Fibroblast of lung (primary cell): ENCODE measurements at places on chromosomes 7 and 10. TPM values are rescaled to one million over a fixed set of nuclear protein-coding genes. Genes with fewer than 3 reads are reported as not detected.
A peak's percentile ranks its signal among the peaks of the same experiment; 100 is the strongest.

DNA sequence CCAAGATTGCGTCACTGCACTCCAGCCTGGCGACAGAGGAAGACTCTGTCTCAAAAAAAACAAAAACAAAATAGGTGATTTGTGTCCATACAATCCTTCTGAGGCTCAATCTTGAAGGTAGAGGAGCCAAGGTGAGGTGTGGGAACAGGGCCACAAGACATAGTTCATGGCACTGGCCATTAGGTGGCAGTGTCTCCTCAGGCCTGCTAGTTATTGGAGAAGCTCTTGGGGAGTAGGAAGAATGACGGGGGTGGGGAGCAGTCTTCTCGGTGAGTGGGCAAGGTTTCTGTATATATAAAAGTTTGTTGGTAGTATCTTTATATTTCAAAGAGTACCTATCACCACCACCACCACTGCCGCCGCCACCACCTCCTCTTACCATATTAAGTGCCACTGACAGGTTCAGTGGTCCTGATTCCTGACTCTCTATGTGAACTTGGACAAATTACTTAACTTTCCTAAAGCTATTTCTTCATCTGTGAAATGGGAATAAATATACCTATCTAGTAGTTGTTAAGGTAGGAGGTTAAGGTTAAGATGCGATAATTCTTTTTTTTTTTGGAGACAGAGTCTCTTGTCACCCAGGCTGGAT, 24.0 kb downstream of the CCSER2 start:
- no peak overlapping the region for H3K27ac ChIP-seq
- peaks cover 1% of the 10 kb centered on the region for H3K36me3 ChIP-seq
- H3K4me3 ChIP-seq: no peak overlapping the region
- no peaks in the 10 kb centered on the region for H3K27me3 ChIP-seq
- H3K4me1 ChIP-seq: peaks cover 3% of the 10 kb centered on the region

GRCh38 chr10:7720478-7720877, 17.4 kb downstream of the ITIH2 start:
- H3K27me3 ChIP-seq: no peaks in the 10 kb centered on the region
- no peak overlapping the region for H3K4me3 ChIP-seq
- no peaks in the 10 kb centered on the region for H3K36me3 ChIP-seq
- H3K4me1 ChIP-seq: no peaks in the 10 kb centered on the region
- no peak overlapping the region for H3K27ac ChIP-seq

GRCh38 chr10:66472156-66472555, 453.7 kb upstream of the LRRTM3 start:
- no peak for DNase-seq
- no peaks in the 10 kb centered on the region for H3K4me1 ChIP-seq
- no peak overlapping the region for H3K4me3 ChIP-seq
- no peaks in the 10 kb centered on the region for H3K36me3 ChIP-seq
- H3K27ac ChIP-seq: no peak overlapping the region
- H3K27me3 ChIP-seq: no peaks in the 10 kb centered on the region

DNA sequence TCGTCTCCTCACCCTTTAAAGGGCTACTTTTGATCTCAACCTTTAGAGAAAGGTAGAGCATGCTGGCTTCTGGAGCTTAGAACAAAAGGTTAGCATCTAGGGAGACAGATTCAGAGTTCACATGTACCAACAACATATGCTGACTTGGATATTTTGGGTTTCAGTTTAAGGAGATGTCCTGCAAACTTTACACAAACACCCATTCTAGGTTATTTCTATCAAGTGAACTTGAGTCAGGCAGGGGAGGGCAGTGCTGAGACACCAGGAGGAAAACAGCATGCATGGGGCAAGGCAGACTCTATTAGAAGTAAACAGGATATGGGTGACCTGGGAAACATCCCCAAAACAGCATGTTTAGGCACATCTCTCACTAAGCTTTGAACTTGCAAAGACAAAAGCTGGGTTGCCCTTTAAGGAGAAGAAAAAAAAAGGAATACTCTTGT, 43.8 kb downstream of the ARL4A start:
- no peaks in the 10 kb centered on the region for H3K27me3 ChIP-seq
- H3K27ac ChIP-seq: no peak overlapping the region
- no peak overlapping the region for H3K4me3 ChIP-seq
- no peaks in the 10 kb centered on the region for H3K4me1 ChIP-seq

- H3K4me3 ChIP-seq: no peak overlapping the region
- no peaks in the 10 kb centered on the region for H3K27me3 ChIP-seq
- no peak overlapping the region for H3K27ac ChIP-seq
- DNase-seq: peak; percentile 18
- no peaks in the 10 kb centered on the region for H3K36me3 ChIP-seq
Observed at GRCh38 chr10:36720895-36721294, 404.5 kb upstream of the ANKRD30A start.

GRCh38 chr7:121016966-121017365, 28.5 kb downstream of the CPED1 start:
- H3K27me3 ChIP-seq: no peaks in the 10 kb centered on the region
- peaks cover 26% of the 10 kb centered on the region for H3K4me1 ChIP-seq
- H3K36me3 ChIP-seq: no peaks in the 10 kb centered on the region
- H3K4me3 ChIP-seq: no peak overlapping the region
- H3K27ac ChIP-seq: peak overlapping the region; percentile 61

DNA sequence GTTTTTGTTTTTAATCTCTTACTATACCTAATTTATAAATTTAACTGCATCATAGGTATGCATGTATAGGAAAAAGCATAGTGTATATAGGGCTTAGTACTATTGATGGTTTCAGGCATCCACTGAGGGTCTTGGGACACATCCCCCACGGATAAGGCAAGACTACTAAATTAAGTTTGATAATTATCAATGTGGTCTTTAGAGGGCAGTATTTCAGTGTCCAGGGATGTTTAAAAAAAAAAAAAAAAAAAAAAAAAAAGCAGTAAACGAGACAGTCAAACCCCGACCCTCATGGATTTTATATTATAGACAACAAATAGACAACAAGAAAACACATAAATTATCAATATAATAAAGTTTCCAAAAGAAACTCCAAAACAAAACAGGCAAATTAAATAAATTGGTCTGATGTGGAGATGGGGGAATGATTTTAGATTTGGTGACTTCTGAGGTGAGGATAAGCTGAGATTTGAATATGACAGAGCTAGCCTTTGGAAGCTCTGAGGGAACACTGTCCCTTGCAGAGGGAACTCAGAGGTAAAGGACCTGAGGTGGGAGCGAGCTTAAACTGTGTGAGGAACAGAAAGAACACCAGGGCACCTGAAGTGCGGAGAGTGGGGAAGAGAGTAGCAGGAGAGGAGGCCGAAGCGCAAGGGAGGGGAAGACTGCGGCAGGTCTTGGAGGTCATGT, 14.8 kb downstream of the ACSM6 start:
- peak; percentile 25 for DNase-seq
- H3K27ac ChIP-seq: no peak overlapping the region
- no peaks in the 10 kb centered on the region for H3K27me3 ChIP-seq

DNA sequence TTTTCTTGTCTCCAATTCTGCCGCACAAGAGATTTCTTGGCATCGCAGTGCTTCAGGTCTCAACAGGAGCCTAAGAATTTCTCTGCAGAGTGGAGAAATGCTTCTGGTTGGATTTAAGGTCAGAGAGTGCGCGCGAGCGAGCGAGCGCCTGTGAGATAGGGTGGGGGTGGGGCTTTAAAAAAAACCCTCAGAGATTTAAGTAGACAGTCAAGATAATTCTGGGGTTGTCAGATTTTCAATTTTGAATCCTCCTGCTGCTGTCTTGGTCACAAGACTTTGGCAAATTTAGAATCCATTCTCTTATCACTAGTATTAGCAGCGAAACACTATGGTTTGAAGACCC, 49.7 kb downstream of the CPEB3 start:
- H3K27me3 ChIP-seq: no peaks in the 10 kb centered on the region
- no peaks in the 10 kb centered on the region for H3K36me3 ChIP-seq
- no peak for DNase-seq
- H3K4me1 ChIP-seq: peaks cover 4% of the 10 kb centered on the region
- H3K27ac ChIP-seq: peak overlapping the region; percentile 24

GRCh38 chr10:89092439-89092838, 101.8 kb downstream of the FAS start:
- no peak overlapping the region for H3K27ac ChIP-seq
- peaks cover 3% of the 10 kb centered on the region for H3K4me1 ChIP-seq
- no peak for DNase-seq
- H3K36me3 ChIP-seq: no peaks in the 10 kb centered on the region
- H3K27me3 ChIP-seq: no peaks in the 10 kb centered on the region

GRCh38 chr10:123203393-123204126, 49.4 kb downstream of the BUB3 start:
- no peaks in the 10 kb centered on the region for H3K36me3 ChIP-seq
- H3K4me1 ChIP-seq: no peaks in the 10 kb centered on the region
- no peaks in the 10 kb centered on the region for H3K27me3 ChIP-seq

DNA sequence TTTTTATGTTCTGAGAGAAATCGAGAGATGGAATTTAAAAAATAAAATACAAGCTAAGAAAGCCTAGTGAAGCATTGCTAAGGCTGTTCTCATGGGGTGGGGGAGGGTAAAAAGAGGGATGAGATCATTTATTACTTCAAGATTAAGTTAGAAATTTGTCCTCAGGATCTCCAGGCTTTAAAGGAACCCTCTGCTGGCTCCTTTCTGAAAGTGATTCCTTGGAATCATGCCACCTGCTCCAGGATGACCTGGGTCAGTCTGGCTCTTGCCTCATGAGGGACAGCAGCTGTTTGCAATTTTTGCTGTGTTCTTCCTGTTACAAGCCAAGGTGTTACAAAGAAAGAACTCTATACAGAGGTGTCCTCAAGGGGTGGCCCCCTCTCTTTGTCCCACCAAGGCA, 69.8 kb downstream of the CDK1 start:
- DNase-seq: peak; percentile 38
- H3K27ac ChIP-seq: no peak overlapping the region
- H3K27me3 ChIP-seq: no peaks in the 10 kb centered on the region
- H3K4me3 ChIP-seq: no peak overlapping the region
- H3K4me1 ChIP-seq: peaks cover 5% of the 10 kb centered on the region

GRCh38 chr7:1665549-1666316, 4.3 kb upstream of the ELFN1 start:
- H3K4me1 ChIP-seq: no peaks in the 10 kb centered on the region
- no peak overlapping the region for H3K27ac ChIP-seq
- DNase-seq: no peak
- peaks cover 29% of the 10 kb centered on the region for H3K27me3 ChIP-seq
- H3K36me3 ChIP-seq: no peaks in the 10 kb centered on the region
- no peak overlapping the region for H3K4me3 ChIP-seq

- no peak overlapping the region for H3K27ac ChIP-seq
- no peak for DNase-seq
- no peaks in the 10 kb centered on the region for H3K4me1 ChIP-seq
- peaks cover 2% of the 10 kb centered on the region for H3K36me3 ChIP-seq
Observed at GRCh38 chr10:63528084-63528744, 7.0 kb downstream of the REEP3 start.

DNA sequence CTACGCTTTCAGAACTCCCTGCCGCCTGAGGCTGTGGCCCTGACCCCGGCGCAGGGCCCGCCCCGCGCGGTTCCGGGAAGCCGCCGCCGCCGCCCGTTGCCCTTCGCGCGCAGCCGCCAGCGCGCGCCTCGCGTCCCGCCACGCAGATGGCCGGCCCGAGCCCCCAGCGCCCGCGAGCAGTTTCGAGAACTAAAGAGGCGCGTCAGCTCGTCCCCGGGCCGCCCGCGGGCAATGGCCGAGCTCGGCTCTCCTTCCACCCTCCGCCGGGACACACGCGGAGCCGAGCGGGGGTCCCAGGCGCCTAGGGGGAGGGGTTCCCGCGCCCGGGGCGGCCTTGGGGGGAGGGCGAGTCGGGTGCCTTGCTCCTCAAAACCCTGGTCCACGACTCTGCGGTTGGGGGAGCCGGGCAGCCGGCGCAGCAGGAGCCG, 1.8 kb downstream of the HNRNPF start:
- no peaks in the 10 kb centered on the region for H3K27me3 ChIP-seq
- peak overlapping the region; percentile 100 for H3K27ac ChIP-seq
- peak; percentile 53 for DNase-seq
- peak overlapping the region; percentile 86 for H3K4me3 ChIP-seq

GRCh38 chr7:24283897-24284698, at the start of gene NPY:
TSS of gene NPY (plus strand) at chr7:24284190. CDS start at chr7:24285241, 1,051 bp downstream.
- H3K27ac ChIP-seq: no peak within 1 kb of the TSS
- H3K27me3 ChIP-seq: peaks cover 6% of the 10 kb centered on the region
- H3K4me1 ChIP-seq: no peaks in the 10 kb centered on the region
- no peak within 1 kb of the TSS for H3K4me3 ChIP-seq

- no peaks in the 10 kb centered on the region for H3K36me3 ChIP-seq
- H3K4me3 ChIP-seq: no peak overlapping the region
- no peaks in the 10 kb centered on the region for H3K4me1 ChIP-seq
Observed at GRCh38 chr7:136179851-136180721, 202.9 kb upstream of the MTPN start.

DNA sequence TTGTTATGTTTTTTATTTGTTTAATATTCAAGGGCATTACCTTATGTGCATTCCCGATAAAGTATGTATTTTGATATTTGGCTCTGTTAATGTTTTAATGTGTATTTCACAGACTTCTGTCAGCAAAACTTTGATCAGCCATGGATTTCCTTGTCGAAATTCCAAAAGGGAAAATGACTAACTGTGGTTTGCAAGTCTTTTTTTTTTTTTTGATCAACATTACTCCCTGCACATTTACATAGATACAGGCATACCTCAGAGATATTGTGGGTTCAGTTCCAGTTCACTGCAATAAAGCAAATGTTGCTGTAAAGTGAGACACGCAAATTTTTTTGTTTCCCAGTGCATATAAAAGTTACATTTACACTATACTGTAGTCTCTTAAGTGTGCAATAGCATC, 351.9 kb downstream of the CXCL12 start:
- no peak overlapping the region for H3K4me3 ChIP-seq
- H3K27ac ChIP-seq: no peak overlapping the region
- peak; percentile 9 for DNase-seq
- no peaks in the 10 kb centered on the region for H3K4me1 ChIP-seq

- H3K27me3 ChIP-seq: no peaks in the 10 kb centered on the region
- peaks cover 15% of the 10 kb centered on the region for H3K36me3 ChIP-seq
- H3K4me1 ChIP-seq: peaks cover 22% of the 10 kb centered on the region
- peak; percentile 75 for DNase-seq
- no peak overlapping the region for H3K4me3 ChIP-seq
Observed at GRCh38 chr10:102814453-102814871, 22.8 kb downstream of the CYP17A1 start.

GRCh38 chr10:26555719-26556368, 117.7 kb downstream of the APBB1IP start:
- peak; percentile 68 for DNase-seq
- H3K27me3 ChIP-seq: no peaks in the 10 kb centered on the region
- H3K4me3 ChIP-seq: no peak overlapping the region
- H3K27ac ChIP-seq: no peak overlapping the region

- H3K4me3 ChIP-seq: no peak overlapping the region
- peak; percentile 62 for DNase-seq
- no peaks in the 10 kb centered on the region for H3K36me3 ChIP-seq
- no peak overlapping the region for H3K27ac ChIP-seq
- H3K4me1 ChIP-seq: peaks cover 9% of the 10 kb centered on the region
Observed at GRCh38 chr10:31000867-31001266, 30.8 kb downstream of the ZNF438 start.

GRCh38 chr7:75835688-75836285, 22.2 kb upstream of the CCL24 start:
- no peaks in the 10 kb centered on the region for H3K36me3 ChIP-seq
- H3K27me3 ChIP-seq: no peaks in the 10 kb centered on the region
- no peak for DNase-seq
- no peak overlapping the region for H3K4me3 ChIP-seq
- H3K4me1 ChIP-seq: no peaks in the 10 kb centered on the region

GPR15LG gene
- not detected in 2 replicates for total RNA-seq

PRKG1 gene
- 60.1 and 71.8 TPM in 2 replicates for total RNA-seq

PKD1L1 gene
- under 0.01 TPM in 2 replicates for total RNA-seq

TRIM4 gene
- total RNA-seq: 31.5 and 35.4 TPM in 2 replicates

CRHR2 gene
- total RNA-seq: not detected in 2 replicates

AASS gene
- total RNA-seq: 31.6 and 49.2 TPM in 2 replicates

C10orf67 gene
- total RNA-seq: under 0.01 TPM in 2 replicates

CNPY4 gene
- 21.6 and 38.3 TPM in 2 replicates for total RNA-seq

CTAGE4 gene
- total RNA-seq: 0.17 and 1.0 TPM in 2 replicates

PILRA gene
- 0.33 TPM in 1 of 2 replicates, not detected in the other for total RNA-seq

CUX1 gene
- total RNA-seq: 36.0 and 38.1 TPM in 2 replicates

ABCA13 gene
- 0.26 and 10.9 TPM in 2 replicates for total RNA-seq
